ENCODE measurements at places on chromosomes 5 and 9. TPM values are rescaled to one million over a fixed set of nuclear protein-coding genes. Genes with fewer than 3 reads are reported as not detected.

DNA sequence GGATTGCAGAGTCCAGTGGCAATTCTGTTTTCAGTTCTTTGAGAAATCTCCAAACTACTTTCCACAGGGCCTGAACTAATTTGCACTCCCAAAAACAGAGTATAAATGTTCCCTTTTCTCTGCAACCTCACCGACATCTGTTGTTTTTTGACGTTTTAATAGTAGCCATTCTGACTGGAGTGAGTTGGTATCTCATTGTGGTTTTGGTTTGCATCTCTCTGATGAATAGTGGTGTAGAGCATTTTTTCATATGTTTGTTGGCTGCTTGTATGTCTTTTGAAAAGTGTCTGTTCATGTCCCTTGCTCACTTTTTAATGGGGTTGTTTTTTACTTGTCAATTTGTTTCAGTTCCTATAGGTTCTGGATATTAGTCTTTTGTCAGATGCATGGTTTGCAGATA is 72.6 kb downstream of the PALM2AKAP2 start:
- no peaks in the 10 kb centered on the region for H3K36me3 ChIP-seq
- H3K4me1 ChIP-seq, result no peaks in the 10 kb centered on the region
- H3K27ac ChIP-seq, result no peak overlapping the region
- H3K4me3 ChIP-seq, result no peak overlapping the region
- no peaks in the 10 kb centered on the region for H3K27me3 ChIP-seq
- DNase-seq, result no peak

DNA sequence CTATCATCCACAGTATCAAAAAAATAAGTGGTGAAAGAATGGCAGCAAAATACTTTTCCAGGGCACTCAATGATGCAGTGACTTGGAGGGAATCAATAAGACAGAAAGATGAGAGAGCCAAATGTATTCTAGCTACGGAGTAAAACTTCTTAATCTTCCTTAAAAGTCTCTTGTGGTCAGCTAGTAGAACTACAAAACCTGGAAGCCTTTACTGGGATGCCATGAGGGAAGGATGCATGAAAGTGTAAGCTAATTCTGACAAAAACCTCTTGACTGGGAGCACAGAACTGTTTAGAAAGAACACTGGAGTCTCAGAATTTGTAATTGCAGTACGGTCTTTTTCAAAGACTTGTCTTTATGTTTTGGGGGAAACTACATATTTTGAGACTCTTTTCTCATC is 432.8 kb upstream of the PTPRD start:
- no peaks in the 10 kb centered on the region for H3K4me1 ChIP-seq
- DNase-seq, result no peak
- no peak overlapping the region for H3K27ac ChIP-seq
- no peaks in the 10 kb centered on the region for H3K36me3 ChIP-seq

DNA sequence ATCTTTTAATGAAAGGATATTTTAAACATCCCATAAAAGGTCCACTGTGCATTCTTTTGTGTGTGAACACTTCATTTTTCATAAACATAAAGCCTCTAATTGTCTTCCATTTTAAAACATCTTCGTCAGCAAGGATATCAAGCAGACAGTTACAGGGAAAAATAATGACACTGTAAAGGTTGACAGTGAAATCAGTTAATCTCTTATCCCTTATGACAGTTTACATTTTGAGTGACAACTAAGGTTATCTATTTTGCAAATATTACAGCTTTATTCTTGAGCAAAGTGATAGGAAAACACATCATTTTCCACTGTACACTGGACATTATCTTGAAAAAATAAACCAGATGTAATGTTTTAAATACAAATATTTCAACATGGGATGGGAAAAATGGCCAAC is 28.7 kb upstream of the EFNA5 start:
- DNase-seq, result no peak
- H3K4me3 ChIP-seq, result no peak overlapping the region
- H3K27me3 ChIP-seq, result no peaks in the 10 kb centered on the region
- H3K27ac ChIP-seq, result no peak overlapping the region

The DNM1 gene
- 4.6 TPM for total RNA-seq

Measured in suprapubic skin (tissue), 4 donors.